ENCODE measurements at places on chromosomes 6 and 20.
A peak's percentile ranks its signal among the peaks of the same experiment; 100 is the strongest.

- no peak for DNase-seq
These were observed 2.2 kb downstream of the KCNG1 start for GRCh38 chr20:51020657-51021056.

DNA sequence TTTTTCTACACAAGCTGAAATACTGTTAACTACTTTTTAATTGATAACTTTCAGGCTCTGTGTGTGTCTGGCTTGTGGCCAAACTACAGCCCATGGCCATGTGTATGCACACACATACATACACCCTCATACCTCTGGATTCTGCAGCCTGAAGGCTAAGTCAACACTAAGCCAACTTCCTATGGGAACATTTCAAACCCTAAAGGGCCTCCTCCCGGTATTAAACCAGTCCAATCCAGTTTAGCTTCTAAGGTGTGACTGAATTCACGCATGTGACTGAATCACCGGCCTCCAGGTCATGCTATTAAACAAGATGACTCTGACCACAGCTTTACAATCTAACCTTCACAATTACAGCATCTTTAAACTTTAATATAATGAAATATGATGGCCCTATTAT, 20.7 kb upstream of the DST start:
- DNase-seq: no peak

- DNase-seq: no peak
These were observed 51.6 kb upstream of the CCN6 start for GRCh38 chr6:112002307-112002706.

DNA sequence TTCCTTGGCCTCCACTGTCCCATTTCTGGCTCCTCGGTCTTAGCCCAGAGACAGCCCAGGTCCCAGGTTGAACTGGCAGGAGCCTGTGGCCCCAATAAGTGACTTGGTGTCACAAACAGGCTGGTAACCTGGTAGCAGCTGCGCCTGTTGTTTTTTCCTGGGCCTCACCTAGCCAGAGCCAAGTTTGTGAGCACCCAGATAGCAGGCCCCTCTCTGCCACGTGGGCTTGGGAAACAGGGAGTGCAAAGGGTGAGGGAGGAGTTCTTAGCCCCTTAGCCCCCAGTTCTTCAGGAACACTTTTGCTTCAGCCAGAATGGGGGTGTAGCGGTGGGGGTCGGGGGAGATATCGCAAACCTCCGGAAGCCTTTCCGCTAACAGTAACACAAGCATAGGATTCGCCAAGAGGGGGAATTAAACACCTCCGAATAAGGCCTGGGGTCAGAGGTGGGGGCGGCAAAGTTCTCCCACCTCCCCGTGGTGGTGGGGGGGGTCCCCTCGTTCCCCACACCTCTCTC, 760 bp downstream of the C6orf132 start:
- DNase-seq: peak; percentile 43

DNA sequence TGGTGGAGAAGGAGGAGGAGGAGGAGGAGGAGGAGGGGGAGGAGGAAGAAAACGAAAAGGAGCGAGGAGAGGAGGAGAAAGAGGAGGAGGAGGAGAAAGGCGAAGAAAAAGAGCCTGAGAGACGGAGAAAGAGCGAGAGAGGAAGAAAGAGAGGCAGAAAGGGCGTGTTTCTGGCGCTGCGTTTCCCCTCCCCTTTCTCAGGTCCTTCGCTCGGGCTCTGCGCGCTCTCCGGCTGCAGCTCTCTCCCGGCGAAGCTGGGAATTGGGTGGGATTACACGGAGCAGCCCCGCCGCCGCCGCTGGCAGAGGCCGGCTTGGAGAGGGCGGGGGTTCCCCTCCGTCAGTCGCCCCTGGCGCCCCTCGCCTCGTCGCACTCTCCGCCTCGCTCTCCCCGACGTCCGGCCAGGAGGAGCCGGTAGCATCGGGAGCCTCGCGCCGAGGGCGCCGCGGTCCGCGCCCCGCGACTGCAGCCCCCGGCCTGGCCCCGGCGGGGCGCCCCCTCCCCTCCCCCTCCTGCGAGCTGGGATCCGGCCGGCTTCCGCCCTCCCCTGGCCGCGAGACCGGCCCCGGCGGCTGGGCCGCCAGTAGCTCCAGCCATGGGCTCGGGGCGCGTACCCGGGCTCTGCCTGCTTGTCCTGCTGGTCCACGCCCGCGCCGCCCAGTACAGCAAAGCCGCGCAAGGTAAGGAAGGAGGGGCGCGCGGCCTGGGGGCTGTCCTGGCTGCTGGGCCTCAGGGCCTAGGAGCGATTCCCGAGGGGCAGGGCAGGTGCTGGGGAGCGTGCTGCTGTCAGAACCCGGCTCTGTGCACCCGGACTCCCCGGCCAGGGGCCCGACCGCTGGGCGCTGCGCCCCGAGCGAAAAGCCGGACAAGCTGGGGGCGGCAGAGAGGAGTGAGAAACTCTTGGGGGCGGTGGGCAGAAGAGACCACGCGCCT, at the start of gene SCUBE3:
TSS of gene SCUBE3 (plus strand) at position 133 of the 933 bp plus-strand sequence. CDS start at position 596, 463 bp downstream.
- peak; percentile 83 for DNase-seq

GRCh38 chr6:149329529-149329928, 12.0 kb downstream of the TAB2 start:
- no peak for DNase-seq

- DNase-seq: no peak
These were observed 90.5 kb downstream of the UNC5CL start for GRCh38 chr6:40948570-40948969.

GRCh38 chr6:72631480-72631879, 9.6 kb downstream of the KCNQ5 start:
- no peak for DNase-seq

GRCh38 chr6:288866-289265, 3.4 kb upstream of the DUSP22 start:
- no peak for DNase-seq

- DNase-seq: no peak
These were observed 191.0 kb downstream of the TFAP2A start for GRCh38 chr6:10223841-10224240.

- no peak for DNase-seq
These were observed 44.4 kb downstream of the PRKN start for GRCh38 chr6:162683135-162683534.

DNA sequence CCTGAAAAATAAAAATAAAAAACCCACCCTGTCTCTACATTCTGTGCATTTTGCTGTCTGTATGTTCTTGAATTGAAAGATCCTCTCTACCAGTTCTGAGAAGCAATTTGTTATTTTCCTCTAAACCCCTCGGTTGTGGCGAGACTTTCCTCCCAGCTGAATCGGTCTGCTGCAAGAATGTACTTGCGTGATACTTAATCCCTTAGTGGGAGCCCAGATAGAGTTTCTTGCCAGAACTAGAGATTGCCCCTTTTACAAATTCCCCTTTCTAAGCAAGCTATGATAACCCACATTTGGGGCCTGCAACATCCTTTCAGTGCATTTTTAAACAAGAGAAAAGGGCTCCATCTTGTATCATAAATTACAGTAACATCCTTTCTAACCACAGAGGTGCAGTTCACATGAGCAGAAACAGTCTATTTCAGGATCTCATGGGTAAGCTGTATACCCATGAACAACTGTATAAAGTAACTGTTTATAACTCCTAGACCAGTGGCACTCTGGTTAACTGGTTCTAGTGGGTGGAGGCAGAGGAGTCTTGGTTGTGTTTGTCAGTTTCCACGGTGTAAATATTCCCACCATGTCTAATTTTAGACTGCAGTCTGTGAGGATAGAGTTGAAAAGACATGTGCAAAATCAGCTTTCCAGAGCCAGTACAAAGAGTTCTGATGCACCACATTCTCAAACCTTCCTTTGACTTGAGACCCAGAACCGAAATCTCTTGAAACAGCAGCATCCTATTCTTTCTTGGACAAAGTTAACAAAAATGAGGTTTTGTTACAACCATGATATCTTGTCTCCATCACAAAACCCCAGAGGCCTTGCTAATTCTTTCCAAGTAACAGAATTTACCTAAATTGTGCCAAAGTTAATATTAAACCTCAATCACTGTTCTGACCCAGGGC, 113.1 kb upstream of the ZNF217 start:
- DNase-seq: no peak

GRCh38 chr6:154473324-154473723, 37.2 kb downstream of the CNKSR3 start:
- no peak for DNase-seq

DNA sequence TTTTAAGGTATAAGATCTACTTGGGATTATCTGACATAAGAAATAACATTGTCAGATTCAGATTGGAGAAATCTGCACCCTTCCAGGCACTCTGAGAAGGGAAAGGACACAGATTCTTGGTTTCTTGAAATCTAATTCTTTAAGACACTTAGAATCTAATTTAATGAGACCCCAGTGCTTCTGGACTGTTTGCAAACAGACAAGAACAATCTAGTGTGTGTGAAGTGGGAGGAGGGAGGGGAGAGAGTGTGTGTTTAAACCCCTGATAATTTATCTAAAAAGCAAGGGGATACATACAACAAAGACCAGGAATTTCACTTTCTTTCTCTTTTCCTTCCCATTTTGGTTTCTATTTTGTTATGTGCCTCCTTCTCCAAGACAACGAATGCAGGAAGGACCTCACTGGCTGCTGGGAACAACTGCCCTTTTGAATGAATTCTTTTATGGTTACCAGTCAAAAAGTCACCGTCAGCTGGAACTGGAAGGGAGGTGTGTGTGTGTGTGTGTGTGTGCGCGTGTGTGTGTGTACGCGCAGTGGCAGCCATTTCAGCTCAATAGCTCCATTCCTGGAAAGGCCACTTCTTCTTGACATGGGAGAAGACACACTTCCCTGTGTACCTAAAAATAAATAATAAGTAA, 129.4 kb downstream of the BCAS1 start:
- DNase-seq: peak; percentile 72

DNA sequence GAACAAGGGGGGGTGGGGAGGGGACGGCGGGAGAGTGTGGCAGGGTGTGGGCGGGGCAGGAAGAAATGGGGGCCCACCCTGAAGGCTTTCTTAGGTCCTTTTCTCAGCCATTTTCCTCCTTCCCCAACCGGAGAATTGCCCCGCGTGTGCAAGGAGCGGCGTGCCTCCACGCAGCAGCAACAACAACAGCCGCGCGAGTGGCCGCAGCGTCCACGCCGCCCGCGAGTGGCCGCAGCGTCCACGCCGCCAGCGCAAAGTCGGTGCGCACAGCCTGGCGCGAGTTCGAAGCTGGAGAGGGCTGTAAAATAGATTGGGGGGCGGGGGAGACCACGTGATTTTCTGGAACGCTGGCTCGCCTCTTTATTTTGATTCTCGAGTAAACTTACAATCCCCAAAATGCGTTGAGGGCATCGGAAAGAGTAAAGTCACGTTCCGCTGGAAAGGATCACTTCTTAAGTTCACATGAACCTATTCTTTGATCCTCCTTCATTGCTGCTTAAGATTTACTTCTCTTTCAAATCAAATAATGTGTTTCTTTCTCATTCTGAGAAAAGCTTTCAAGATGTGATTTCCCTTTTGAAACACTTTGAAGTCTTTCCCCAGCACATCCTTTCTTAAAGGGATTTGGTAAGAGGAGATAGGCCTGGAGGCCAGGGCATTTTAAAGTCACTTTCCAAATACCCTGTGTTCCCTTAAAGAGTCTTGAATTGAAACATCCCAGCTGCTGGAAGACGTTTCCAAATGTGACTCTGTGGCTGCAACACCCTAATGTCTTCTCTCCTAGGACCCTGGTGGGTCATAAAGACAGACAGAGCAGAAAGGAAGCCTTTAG, 66.7 kb upstream of the ZNF217 start:
- peak; percentile 84 for DNase-seq

GRCh38 chr6:34990971-34991560, 102.0 kb downstream of the ANKS1A start:
- no peak for DNase-seq

- DNase-seq: no peak
These were observed 15.4 kb downstream of the LINC00237 start for GRCh38 chr20:21090721-21091120.

- DNase-seq: peak; percentile 56
These were observed 13.6 kb downstream of the TRAPPC3L start for GRCh38 chr6:116531675-116532570.

- DNase-seq: no peak
These were observed 663.5 kb downstream of the EPM2A start for GRCh38 chr6:145071836-145072235.

DNA sequence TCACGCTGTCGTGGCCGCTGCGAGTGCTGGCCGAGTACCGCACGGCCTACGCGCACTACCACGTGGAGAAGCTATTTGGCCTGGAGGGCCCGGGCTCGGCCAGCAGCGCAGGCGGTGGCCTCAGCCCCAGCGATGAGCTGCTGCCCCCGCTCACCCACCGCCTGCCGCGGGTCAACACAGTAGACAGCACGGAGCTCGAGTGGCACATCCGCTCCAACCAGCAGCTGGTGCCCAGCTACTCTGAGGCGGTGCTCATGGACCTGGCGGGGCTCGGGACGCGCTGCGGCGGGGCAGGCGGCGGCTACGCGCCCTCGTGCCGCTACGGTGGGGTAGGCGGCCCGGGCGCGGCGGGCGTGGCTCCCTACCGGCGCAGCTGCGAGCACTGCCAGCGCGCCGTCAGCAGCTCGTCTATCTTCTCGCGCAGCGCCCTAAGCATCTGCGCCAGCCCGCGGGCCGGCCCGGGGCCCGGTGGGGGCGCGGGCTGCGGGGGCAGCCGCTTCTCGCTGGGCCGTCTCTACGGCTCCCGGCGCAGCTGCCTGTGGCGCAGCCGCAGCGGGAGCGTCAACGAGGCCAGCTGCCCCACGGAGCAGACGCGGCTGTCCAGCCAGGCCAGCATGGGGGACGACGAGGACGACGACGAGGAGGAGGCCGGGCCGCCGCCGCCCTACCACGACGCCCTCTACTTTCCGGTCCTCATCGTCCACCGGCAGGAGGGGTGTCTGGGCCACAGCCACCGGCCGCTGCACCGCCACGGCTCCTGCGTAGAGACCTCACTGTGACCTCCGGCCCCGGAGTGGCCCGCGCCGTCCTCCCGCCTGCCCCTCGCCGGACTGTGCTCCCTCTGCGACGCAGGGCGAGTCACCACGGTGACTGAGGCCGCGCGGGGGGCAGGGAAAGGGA, 5.7 kb downstream of the TMEM151B start:
- DNase-seq: peak; percentile 43

GRCh38 chr6:110532431-110532830, 56.0 kb upstream of the SLC22A16 start:
- DNase-seq: no peak

DNA sequence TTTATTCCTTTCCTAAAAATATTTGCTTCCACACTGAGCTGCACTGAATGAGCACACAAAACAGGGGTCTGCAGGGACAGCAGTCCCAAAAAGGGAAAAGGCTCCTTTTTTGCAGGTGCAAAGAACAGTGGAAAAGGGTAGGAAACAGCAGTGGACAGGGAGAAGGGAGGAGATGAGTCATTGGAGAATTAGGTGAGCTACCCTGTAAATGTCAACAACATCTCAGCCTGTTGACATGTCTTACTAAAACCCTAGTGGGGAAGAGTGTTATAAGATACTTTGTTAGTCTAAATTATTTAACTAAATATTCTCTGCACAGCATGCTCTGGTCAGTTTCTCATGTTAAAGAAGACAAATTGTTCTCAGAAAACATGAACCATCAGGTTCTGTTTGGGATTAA, 151.5 kb upstream of the FBXL4 start:
- DNase-seq: no peak

DNA sequence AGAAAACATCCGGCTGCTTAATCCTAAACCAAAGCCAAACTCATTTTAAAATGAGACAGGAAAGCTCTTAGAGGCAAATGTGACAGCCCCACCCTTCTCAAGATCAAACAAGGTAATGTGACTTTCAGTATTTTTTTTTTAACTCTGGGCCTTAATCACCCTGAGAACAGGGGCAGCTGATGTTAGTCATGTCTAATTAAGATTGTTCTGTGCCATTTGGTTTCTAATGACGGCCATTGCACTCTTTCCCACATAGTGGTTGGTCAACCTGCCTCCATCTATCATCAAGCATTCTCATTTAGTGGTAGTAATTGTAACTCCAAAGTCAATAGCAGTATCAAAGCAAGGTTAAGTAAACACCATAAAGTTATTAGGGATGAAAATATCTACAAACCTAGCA, 191.6 kb upstream of the EXOC2 start:
- DNase-seq: no peak

- peak; percentile 61 for DNase-seq
These were observed 648.8 kb upstream of the AGPAT4 start for GRCh38 chr6:161922631-161923119.

Data from kidney (tissue), 22 donors.